ENCODE measurements at places on chromosomes 13 and 19.

DNA sequence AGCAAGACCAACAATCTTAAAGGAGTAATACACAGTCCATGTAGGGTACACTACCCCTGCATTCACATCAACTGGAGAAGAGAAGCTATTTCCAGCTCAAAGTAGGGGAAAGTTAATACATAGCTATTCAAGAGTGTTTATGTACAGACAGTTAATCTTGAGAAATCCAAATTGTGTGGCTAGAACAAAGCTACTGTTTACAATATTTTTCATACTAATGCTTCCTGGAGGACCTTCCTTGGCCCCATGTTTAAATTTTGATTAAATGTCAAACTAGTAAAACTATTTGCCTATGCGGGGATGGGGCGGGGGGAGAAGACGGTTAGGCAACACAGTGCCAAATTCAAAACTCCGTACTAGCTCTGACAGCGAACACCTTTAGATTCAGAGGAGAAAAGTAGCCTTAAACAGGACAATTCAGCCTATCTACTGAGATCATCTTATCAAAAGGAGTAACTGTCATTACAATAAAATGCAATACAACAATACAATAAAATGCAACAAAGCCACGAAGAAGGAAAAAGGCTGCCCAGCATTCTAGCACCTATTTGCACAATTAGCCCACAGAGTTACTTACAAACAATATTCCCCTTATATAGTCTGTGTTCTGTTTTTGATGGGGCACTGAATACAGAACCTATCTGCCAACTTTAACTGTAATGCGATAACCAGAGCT is 29.1 kb downstream of the BRD4 start:
- no peak for DNase-seq

GRCh38 chr13:35764326-35765015 is 288.0 kb upstream of the MAB21L1 start:
- no peak for DNase-seq

GRCh38 chr19:16347706-16348105 is 23.1 kb downstream of the KLF2 start:
- DNase-seq: no peak

DNA sequence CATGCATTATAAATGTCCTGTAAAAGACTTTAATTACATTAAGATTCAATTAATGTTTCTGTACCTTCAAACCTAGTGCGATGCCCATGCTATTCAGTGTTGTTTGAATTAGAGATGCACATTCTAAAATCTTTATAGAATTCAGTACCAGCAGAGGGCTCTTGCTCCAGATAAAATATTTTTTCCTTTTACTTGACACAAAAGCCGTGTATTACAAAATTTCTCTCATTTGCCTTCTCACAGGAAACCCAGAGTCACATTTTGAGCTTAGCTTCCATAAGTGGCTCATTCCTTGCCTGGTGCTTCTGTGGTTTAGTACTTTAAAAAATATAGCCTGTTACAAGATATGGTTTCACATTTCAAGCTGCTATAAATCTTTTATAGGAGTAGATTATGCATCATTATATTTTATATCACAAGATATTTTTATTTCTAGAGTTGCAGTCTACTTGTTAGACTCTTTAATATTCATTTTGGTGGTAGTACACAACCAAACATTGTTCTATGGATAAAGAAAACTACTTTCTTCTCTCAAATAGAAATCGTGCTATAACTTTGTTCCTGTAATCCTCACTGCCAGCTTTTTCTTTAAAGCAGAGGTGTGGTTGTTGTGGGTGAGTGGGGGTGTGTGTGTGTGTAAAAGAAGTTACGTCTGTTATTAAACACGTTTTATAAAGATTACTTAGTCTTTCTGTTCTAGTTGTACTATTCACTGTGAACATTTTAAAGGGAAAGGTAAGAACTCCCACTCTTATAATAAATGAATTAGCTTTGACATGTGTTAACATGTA is 101.4 kb downstream of the RNF17 start:
- DNase-seq: no peak

GRCh38 chr13:20491926-20492435 is 33.7 kb downstream of the CRYL1 start:
- DNase-seq: no peak

GRCh38 chr19:30006207-30006606 is 64.2 kb downstream of the URI1 start:
- peak; percentile 36 for DNase-seq
